Activated gamma-delta T cell treated with Interleukin-2 at 50 U/mL for 16 hours (primary cell): ENCODE measurements at places on chromosomes 16 and 17.

GRCh38 chr16:76756951-76757350 is 434.0 kb upstream of the MON1B start:
- DNase-seq = no peak

DNA sequence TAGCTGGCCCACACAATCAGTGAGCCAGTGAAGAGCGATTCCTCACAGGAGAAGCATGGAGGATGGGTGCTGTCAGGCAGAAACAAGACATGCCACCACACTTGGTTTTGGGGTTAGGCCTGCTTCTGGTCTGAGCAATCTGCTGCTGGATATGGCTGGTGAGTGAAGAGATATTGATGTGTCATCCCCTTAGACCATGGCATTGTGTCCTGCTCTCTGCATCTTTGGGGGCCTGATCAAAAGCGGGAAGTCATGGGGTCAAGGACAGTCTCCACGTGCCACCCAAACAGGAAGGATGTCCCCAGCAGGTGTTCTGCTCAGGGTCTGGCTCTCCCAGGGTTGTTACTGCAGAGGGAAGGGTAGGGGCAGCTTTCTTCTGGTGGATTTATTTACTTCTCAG is 140.7 kb downstream of the PRKCB start:
- no peak for DNase-seq

- no peak for DNase-seq
Observed at GRCh38 chr16:48137822-48138221, 18.0 kb downstream of the ABCC12 start.

- no peak for DNase-seq
Observed at GRCh38 chr16:89693289-89693731, 6.8 kb downstream of the CDK10 start.

- DNase-seq = no peak
Observed at GRCh38 chr17:44793885-44794842, 35.4 kb downstream of the ADAM11 start.

DNA sequence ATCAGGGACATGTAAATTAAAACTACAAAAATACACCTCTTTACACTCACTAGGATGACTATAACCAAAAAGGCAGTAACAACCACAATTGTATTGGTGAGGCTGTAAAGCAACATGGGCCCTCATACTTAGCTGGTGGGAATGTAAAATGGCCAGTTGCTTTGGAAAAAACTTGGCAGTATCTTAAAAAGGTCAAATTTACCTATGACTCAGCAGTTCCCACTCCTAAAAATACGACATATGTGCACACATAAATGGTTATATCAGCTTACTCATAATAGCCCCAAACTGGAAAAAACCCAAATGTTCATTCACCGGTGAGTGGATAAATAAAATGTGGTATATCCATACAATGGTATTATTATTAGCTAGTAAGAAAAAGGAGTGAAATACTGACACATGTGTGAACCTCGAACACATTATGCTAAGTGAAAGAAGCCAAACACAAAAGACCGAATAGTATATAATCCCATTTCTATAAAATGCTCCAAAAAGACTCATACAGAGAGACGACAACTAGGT is 391.4 kb downstream of the NPIPA8 start:
- no peak for DNase-seq

DNA sequence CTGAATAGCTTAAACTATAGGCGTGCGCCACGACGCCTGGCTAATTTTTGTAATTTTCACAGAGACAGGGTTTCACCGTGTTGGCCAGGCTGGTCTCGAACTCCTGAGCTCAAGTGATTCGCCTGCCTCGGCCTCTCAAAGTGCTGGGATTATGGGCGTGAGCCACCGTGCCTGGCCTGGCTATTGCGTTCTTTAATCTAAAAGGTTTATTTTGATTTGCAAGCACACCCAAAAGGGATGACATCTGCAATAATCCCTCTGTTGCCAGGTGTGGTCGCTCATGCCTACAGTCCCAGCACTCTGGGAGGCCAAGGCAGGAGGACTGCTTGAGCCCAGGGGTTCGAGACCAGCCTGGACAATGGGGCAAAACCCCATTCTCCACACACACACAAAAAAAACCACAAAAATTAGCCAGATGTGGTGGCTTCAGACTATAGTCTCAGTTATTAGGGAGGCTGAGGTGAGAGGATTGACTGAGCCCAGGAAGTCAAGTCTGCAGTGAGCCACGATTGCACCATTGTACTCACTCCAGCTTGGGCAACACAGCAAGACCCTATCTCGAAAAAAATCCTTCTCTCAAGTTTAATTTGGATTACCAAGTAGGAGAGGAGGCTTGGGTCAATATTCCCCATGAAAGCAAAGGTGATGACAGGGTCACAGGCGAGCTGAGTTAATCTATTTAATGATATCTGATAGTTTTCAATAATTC is 144.1 kb downstream of the PARN start:
- DNase-seq = no peak

- DNase-seq = no peak
Observed at GRCh38 chr17:75724016-75725003, 3.1 kb downstream of the ITGB4 start.

DNA sequence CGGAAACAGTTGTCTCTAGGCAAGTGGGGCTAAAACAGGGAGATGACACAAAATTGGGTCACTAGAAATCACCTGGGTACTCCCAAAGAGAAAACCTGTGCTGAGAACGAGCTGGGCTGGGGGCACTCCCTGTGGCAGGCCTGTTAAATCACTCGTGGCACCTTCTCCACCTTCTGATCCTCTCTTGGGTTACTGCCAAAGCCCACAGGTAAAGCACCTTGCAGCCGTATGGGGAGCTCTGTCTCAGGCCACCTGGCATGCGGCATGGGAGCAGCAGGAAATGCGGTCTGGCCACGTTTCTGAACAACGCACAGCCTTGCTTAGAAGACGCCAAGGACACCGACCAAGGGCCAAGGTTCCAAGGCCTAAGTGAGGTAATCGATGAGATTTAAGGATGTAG is 21.5 kb upstream of the ICAM2 start:
- no peak for DNase-seq

GRCh38 chr17:68613739-68614298 is 12.7 kb upstream of the FAM20A start:
- no peak for DNase-seq
